ENCODE measurements at places on chromosomes 2 and 18. TPM values are rescaled to one million over a fixed set of nuclear protein-coding genes. Genes with fewer than 3 reads are reported as not detected.

GRCh38 chr2:122174061-122174460 is 418.6 kb downstream of the TSN start:
- no peak for DNase-seq

- peak; percentile 65 for DNase-seq
Observed at GRCh38 chr2:64873472-64873924, 115.7 kb upstream of the SLC1A4 start.

TFCP2L1 gene
- 0.20 TPM for total RNA-seq

DNA sequence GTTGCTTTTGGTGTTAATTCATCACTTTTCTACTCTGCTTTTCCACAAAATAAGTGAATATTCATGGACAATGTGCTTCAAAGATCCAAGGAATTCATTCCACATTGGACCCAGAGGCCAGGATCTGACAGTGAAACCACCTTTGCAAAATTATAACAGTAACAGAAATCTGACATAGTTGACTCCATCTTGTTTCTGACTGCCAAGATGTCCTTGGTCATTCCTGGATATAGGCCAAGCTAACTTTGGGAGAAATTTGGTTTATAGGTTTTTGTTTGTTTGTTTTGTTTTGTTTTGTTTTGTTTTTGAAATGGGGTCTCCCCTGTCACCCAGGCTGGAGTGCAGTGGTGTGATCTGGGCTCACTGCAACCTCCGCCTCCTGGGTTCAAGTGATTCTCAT is 10.3 kb downstream of the MPPE1 start:
- DNase-seq = no peak

PLEK gene
- 9.8 TPM for total RNA-seq

DNA sequence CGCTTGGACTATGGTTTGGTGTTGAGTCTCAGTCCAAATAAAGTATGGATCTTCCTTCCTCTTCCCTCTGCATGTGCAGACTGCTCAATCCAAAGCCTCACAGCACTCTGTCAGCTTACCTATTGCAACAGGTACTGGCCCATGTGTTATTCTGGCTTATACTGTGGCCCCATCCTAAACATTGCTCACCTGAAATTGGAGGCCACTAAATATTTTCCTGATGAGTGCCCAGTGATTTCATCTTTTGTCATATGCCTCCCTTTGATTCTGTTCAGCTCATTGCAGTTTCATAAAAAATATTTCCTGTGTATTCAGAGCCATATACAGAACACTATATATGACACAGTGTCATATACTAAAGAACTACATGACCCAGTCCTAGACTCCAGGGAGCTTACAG is 86.3 kb upstream of the FAM136A start:
- no peak for DNase-seq

SKOR2 gene
- not detected for total RNA-seq

CTAGE1 gene
- total RNA-seq = not detected

- DNase-seq = no peak
Observed at GRCh38 chr2:74556159-74556558, 1.6 kb downstream of the DOK1 start.

- no peak for DNase-seq
Observed at GRCh38 chr2:60066096-60066839, 487.2 kb downstream of the BCL11A start.

FHOD3 gene
- 25.9 TPM for total RNA-seq

ACOXL gene
- not detected for total RNA-seq

GRCh38 chr2:100623930-100624329 is 61.1 kb downstream of the PDCL3 start:
- no peak for DNase-seq

DNA sequence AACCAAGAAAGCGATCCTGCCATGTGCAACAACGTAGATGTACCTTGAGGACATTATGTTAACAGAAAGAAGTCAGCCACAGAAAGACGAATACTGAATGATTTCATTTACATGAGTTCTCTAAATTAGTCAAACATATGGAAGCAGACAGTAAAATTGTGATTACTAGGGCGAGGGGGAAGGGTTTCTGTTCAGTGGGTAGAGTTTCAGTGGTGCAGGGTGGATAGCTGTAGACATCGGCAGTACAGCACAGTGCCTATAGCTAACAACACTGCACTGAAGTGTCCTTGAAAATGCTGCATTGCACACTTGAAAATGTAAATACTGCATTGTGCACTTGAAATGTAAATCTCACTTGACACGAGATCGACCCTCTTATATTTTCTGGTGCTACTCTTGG is 275.3 kb downstream of the GALR1 start:
- no peak for DNase-seq

DNA sequence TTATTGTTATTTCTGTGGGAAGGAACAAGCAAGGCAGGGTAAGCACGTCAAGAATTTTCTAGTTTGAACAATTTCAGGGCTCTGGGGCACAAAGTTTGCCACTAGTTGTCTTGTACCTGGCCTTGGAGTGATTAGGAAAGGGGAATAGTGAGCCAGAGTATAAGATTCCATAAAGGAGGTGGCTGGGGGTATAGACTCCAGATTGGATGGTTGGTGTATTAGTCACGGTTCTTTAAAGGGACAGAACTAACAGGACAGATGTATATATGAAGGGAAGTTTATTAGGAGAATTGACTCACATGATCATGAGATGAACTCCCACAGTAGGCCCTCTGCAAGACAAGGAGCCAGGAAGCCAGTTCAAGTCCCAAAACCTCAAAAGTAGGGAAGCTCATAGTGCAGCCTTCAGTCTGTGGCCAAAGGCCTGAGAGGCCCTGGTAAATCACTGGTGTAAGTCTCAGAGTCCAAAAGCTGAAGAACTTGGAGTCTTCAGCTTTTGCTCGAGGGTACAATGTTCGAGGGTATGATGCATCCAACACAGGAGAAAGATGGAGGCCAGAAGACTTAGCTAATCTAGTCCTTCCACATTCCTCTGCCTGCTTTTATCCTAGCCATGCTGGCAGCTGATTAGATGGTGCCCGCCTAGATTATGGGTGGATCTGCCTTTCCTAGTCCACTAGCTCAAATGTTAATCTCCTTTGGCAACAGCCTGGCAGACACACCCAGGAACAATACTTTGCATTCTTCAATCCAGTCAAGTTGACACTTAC is 31.5 kb upstream of the PTPRM start:
- DNase-seq = no peak

GRCh38 chr2:151845884-151846283 is 17.7 kb upstream of the ARL5A start:
- no peak for DNase-seq

DNA sequence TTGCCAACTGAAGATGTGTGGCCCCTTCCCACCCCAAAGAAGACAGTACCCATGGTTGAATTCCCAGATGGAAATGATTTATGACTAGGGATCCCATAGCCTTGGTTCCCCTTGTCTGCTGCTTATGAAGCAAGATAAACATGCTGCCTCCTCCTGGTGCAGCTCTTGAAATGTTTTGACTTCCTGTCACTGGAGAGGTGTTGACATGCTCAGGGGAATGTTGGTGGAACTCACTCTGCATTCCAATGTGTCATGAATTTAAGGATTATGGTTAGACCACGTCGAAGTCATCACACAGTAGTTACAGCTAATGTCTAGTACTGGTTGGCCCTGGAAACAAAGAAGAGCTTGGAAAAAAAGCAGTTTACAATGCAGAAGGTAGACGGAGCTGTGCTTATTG is 69.0 kb upstream of the FAM110C start:
- no peak for DNase-seq

DNA sequence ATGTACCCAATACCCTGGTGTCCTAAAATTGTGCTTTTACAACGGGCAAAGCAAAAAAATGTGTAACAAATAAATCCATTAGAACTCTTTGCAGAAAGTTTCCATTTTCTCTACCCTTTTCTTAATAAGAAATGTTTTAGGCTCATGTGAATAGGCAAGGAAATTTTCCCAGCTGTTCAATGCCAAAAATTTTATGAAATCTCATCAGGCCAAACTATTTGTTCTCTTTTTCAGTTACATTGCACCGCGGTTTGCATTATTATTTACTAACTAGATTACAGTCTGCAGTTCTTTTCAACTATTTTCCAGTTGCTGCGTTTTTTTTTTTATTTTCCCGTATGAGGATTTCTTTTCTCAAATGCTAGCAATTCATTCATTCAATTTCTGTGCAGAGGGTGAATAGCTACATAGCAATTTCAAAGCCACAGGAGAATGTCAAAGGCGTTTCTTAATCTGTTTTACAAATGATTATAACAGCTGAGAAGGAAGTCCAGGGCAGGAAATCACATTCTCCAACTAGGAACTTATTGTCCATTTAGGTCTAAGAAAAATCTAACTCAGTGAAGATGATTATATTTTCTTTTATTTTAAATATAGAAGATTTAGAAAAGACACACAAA is 367.5 kb upstream of the MMADHC start:
- DNase-seq = no peak

DNA sequence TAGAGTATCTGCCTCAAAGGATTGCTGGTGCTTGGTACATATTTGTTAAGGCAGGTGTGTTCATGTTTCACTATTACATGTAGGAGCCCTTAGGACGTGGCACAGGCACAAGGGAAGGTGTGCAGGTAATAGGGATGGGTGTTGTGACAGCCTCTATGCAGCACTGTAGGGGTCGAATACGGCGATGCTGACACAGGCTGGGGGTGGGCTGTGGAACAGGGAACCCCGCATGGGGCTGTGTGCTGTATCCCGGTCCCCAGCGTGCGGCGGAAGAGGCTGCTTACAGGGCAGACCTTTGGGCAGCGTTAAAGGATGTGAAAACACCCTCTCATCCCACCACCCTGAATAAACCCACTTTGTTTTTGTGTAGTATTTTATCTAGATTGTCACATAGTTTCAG is 21.5 kb downstream of the B3GNT2 start:
- DNase-seq = no peak

GRCh38 chr2:124131276-124131675 is 106.2 kb downstream of the CNTNAP5 start:
- DNase-seq = no peak

DHX57 gene
- 11.1 TPM for total RNA-seq

CROCC2 gene
- total RNA-seq = 0.44 TPM

GRCh38 chr2:237577458-237577857 is 11.1 kb downstream of the PRLH start:
- DNase-seq = no peak
